Stimulated activated CD8-positive, alpha-beta memory T cell treated with anti-CD3 and anti-CD28 coated beads, Interleukin-4, amount 100 ng/mL, for 24 hours (primary cell): ENCODE measurements at places on chromosomes 11 and 22.

- DNase-seq = no peak
Measured at GRCh38 chr11:37040921-37041320, 442.9 kb upstream of the RAG2 start.

- DNase-seq = no peak
Measured at GRCh38 chr11:110892741-110893285, 180.6 kb upstream of the ARHGAP20 start.

- DNase-seq = no peak
Measured at GRCh38 chr11:83493917-83494316, 207.8 kb upstream of the CCDC90B start.

DNA sequence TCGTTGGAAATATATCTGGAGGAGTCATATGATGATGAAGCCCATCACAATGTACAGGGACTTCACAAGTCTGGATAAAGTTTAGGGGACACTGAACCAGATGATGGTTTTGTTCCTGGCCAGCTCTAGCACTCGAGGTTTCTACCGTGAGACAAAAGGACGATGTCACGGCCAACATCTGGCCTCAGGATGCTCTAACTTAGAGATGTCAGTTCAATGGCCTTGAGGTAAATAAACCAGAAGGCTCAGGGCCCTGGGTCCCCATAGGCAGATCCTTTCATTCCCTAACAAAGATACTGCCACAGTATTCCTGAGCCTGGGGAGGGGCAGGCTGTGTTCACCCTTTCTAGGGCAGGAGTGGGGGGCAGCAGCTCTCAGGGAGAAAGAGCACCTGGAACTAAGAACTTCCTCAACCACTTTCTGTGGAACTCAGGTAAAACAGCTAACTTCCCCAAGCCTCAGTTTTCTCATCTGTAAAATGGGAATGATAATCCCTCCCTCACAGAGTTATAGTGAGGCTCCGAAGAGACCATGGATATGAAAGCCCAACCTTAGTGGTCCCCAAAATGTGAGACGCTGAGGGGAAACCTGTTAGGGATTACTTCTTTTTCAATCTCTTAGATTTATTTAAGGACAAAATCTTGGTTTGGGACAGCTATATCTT is 18.3 kb downstream of the MS4A10 start:
- DNase-seq = no peak

DNA sequence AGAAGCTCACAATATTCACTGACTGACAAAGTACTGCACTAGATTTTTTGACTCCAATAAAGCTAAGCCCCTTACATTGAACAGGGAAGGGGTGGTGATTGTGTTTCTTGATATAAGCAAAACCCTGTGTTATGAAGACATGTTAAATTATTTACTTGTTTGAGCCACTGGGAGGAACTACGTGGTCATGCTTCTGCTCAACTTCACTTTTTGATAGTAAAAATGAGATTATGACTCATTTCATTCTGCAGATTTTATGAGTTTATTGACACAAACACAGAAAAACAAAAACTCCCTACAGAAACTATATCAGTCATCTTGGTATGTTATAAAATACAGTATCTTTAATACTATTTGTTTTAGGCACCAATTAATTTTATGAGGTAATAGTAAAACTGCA is 124.7 kb downstream of the CADM1 start:
- DNase-seq = no peak

- DNase-seq = no peak
Measured at GRCh38 chr11:16713594-16713993, 24.9 kb upstream of the C11orf58 start.

- no peak for DNase-seq
Measured at GRCh38 chr11:111532365-111532709, 8.2 kb upstream of the LAYN start.

GRCh38 chr11:10534316-10534715 is 6.7 kb downstream of the RNF141 start:
- no peak for DNase-seq

GRCh38 chr11:70265341-70265740 is 5.1 kb upstream of the PPFIA1 start:
- no peak for DNase-seq

DNA sequence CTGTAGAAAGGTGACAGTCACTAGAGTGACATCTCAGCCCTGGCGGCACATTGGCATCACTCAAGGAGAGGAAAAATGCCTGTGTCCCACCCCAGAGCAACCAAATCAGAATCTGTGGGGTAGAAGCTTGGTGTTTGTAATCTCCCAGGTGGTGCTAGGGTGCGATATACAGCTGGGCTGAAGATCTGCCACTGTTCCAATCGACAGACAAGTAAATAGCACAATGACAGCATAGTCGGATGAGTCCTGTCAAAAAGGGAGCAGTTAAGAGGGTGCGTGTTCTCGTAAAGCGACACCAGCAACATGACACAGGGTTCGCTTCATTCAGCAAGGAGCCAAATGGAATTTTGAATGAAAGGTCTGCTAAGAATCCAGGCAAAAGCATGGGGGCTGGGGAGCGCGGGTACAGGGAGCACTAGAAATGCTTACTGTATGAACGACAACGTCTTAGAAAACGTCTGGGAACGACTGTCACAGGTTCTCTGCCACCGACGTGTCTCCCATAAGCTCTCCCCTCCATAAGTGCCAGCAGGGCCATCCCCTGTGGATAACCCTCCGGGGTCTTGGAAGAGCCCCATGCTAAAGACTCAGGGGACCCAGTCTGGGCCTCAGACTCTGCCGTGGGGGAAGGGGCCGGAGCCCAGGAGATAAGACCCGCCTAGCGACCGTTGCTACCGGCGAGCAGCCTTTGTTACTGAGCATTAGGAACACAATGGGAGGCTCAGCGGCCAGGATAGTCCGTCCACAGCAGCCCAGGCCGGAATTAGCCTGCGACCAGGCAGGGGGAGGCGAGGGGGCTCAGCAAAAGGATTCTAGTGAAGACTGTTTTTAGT is 20.8 kb downstream of the ADA2 start:
- no peak for DNase-seq

DNA sequence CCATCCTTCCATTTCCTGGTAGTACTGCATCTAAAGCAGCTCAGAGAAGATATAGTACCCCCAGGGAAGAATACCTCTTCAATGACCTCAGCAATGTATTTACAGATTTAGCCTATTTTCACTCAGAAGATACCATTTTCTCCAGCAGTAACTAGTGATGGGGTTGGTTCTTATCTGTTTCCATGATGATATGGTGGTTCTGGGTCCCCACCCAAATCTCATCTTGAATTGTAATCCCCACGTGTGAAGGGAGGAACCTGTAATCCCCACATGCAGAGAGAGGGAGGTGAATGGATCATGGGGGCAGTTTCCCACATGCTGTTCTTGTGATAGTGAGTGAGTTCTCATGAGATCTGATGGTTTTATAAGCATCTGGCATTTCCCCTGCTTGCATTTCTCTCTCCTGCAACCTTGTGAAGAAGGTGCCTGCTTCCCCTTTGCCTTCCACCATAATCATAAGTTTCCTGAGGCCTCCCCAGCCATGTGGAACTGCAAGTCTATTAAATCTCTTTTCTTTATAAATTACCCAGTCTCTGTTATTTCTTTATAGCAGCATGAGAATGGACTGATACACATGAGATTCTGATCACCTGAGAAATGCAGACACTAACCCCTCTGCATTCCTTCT is 139.2 kb downstream of the CCDC81 start:
- DNase-seq = no peak

DNA sequence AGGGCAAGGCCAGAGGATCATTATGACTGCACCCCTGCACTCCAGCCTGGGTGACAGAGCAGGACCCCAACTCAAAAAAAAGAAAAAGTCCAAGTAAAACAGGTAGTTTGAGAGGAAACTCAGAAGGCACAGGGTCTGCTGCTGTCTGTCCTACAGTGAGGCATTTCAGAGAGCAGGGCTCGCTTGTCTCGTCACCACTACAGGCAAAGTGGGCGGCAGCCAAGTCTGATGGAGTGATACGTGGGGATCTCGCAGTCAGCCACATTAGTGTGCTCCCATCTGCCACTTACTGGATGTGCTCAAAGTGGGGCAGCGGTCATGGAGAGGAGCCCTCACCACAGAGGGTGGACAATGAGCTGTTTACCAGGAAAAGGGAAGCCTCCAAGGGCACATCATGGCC is 42.1 kb downstream of the PI4KA start:
- no peak for DNase-seq

GRCh38 chr11:20559523-20560300 is 39.7 kb upstream of the SLC6A5 start:
- DNase-seq = no peak

DNA sequence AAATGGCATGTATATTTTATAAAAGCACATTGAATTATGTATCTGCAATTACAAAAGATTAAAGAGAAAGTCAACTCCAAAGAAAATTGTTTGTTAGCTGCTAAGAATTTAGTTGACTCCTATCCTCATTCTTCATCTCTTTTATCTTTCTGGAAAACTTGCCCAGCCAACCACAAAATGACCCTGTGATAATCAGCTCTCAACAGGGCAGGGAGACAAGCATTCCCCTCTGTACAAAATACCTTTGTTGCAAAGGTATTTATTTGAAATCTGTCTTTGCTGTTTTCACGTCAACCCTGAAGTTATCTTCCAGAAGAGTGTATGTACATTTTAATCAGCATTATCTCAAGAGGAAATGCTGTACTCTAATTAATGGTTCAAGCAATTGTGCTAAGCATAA is 191.1 kb upstream of the DDI1 start:
- no peak for DNase-seq

GRCh38 chr22:50505776-50506610 is 1.5 kb downstream of the LMF2 start:
- DNase-seq = no peak

DNA sequence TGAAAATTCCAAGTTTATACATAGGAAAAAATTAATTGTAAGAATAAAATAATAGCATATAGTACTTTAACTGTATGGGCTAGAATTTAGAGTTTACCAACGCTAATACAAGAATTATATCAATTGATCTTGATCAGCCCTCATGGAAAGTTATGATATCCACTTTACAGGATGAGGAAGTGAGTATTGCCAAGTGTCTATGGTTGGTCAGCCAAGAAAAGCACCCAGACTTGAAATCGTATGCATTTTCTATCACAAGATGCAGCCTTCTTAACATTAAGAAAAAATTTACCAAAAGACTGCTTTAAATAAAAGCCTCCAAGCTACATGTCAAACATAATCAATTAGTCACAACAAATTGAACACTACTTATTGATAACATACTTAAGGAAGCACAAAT is 53.0 kb downstream of the DDI1 start:
- no peak for DNase-seq

GRCh38 chr22:19880786-19881569 is 26.3 kb upstream of the GNB1L start:
- no peak for DNase-seq

GRCh38 chr11:44893308-44893822 is 57.3 kb downstream of the TP53I11 start:
- no peak for DNase-seq

GRCh38 chr11:114880442-114880841 is 202.1 kb downstream of the NXPE2 start:
- DNase-seq = no peak

DNA sequence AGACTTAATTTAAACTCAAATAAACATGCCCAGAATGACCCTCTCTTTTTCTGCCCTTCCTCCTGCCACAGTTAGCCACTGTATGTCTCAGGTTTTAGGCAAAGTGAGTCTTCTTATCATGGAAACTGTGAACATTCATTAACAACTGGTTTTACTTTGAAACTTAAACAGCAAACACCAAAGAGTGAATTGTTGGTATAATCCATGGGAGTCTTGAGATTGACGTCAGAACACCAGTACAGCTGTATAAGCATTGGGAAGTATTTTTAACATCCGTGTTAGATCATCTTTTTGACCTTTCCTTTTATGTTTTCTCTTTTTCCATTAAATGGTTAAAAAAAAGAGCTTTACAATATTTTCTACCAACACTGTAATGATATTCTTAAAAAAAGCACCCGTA is 38.9 kb downstream of the ARHGEF12 start:
- DNase-seq = no peak

- no peak for DNase-seq
Measured at GRCh38 chr22:26939466-26939865, 282.1 kb downstream of the MIAT start.

DNA sequence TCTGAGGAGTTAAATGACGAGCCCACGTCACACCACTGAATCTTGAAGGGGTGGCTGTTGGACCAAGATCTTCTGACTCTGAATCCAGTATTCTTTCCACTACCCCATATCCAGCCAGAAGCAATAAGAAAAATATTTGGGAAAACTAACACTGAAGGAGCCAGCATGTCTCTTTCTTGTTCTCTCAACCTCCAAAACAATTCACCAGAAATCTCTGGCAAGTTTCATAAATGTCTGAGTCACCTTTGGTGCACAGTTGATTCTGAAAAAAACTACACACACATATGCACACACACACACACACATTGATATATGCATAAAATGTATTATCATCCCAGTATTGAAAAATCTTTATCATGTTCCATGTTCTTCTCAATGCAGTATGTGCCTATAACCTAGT is 104.3 kb upstream of the BLID start:
- DNase-seq = no peak

DNA sequence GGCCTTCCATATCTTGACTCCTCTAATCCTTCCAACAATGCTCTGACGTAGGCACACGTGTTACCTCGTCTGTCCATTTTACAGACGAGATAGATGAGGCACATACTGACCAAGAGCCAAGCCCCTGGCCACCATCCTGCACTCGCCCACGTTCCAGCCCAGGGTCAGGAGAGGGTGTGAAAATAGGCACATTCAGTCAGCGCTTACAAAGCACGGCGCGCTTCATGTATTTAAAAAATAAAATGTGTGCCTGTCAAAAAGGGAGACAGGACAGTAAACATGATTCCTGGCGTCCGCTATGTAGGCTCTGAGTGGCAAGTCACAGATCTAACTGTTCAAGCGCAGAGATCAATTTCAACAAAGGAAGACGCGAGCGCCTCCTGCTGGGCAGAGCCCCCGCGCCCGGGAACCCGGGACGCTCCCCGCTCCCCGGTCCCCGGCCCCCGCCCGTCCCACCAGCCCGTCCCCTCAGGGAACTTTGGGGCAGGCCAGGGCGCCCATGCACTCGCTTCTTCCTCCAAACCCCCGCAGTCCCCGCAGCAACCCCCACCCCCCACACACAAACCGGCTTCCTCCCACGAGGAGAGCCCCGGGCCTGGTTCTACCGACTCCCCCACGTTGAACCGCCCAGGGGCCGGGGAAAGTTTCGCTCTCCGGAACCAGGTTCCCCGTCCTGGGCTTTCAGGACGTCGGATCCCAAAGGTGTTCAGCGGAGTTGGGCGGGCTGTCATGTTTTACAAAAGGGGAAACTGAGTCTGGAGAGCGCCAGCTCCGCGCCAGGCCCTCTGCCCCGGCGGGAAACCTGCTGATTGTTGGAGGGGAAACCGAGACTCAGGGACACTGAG is 10.4 kb upstream of the C1QTNF6 start:
- peak; percentile 87 for DNase-seq

- DNase-seq = no peak
Measured at GRCh38 chr11:119743006-119743405, 14.0 kb upstream of the NECTIN1 start.

DNA sequence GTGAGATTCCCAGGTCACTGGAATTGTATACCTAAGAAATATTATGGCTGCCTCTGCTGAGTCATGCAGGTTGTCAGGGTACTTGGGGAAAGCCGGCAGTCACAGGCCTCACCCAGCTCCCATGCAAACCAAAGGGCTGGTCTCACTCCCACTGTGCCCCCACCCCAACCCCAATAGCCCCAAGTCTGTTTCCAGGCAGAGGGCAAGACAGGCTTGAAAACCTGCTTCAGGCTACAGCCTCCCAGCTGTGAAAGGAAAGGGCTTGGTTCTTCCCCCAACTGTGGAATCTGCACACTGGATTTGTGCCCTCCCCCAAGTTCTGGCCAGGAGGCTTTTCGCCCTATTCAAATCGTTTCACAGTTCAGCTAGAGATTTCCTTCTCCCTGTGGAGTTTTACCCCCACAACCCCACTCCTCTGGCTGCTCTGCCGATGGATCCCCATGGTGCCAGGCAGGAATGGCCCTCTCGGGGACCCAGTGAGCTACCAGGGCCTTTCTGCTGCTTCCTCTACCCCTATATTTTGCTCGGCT is 37.0 kb upstream of the ABTB2 start:
- no peak for DNase-seq
